ENCODE measurements at places on chromosomes 5 and 9.

- no peak for DNase-seq
- no peaks in the 10 kb centered on the region for H3K36me3 ChIP-seq
- no peaks in the 10 kb centered on the region for H3K27me3 ChIP-seq
- no peaks in the 10 kb centered on the region for H3K4me1 ChIP-seq
- no peak overlapping the region for H3K27ac ChIP-seq
Observed at GRCh38 chr5:6338871-6339270, 39.5 kb downstream of the MED10 start.

- H3K27me3 ChIP-seq = no peaks in the 10 kb centered on the region
- no peak overlapping the region for H3K4me3 ChIP-seq
- no peak overlapping the region for H3K27ac ChIP-seq
- DNase-seq = no peak
Observed at GRCh38 chr5:178271726-178272479, 39.3 kb upstream of the PHYKPL start.

- H3K4me3 ChIP-seq = no peak overlapping the region
- H3K36me3 ChIP-seq = no peaks in the 10 kb centered on the region
- no peak overlapping the region for H3K27ac ChIP-seq
Observed at GRCh38 chr5:167721926-167722440, 569.5 kb upstream of the WWC1 start.

- DNase-seq = peak; percentile 81
- H3K27me3 ChIP-seq = no peaks in the 10 kb centered on the region
- peaks cover 7% of the 10 kb centered on the region for H3K4me1 ChIP-seq
- peak overlapping the region; percentile 28 for H3K4me3 ChIP-seq
- peak overlapping the region; percentile 39 for H3K27ac ChIP-seq
Observed at GRCh38 chr9:22683700-22684075, 237.1 kb downstream of the DMRTA1 start.

DNA sequence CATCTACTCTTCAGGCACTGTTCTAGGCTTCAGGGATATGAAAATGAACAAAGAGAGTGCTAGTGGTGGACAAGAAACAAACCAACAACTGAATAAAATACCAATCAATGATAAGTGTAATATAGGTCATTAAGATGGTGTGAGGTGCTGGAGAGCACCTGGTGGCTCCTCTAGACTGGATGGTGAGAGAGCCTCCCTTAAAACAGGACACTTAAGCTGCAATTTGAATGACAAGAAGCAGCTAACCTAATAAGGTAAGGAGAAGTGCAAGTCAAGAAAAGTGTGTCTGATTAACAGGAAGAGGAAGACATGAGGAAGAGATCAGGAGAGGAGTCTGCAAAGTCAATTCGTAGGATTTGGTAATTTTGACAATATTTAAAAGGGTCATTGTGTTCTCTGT, 23.1 kb downstream of the JAKMIP2 start:
- no peak for DNase-seq
- H3K36me3 ChIP-seq = no peaks in the 10 kb centered on the region
- H3K27me3 ChIP-seq = no peaks in the 10 kb centered on the region
- H3K4me3 ChIP-seq = no peak overlapping the region

DNA sequence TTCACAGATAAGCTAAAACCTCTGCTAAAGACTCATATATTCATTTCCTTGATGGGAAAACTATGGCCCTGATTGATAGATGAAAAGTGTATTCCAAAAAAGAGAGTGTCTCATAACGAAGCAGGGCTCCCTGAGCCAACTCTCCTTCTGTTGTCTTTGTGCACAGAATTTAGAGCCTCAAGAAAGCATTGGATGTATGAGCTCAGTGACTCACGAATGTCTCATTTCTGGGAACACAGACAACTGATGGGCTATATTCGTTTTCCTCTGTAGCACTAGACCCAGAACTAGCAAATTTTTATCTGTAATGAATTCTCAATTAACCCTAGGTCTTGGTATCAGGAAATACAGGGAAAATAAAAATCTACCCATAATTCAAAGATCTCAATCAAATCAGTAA, 88.4 kb downstream of the LMNB1 start:
- no peaks in the 10 kb centered on the region for H3K36me3 ChIP-seq
- H3K4me1 ChIP-seq = no peaks in the 10 kb centered on the region
- DNase-seq = peak; percentile 72
- no peaks in the 10 kb centered on the region for H3K27me3 ChIP-seq

- H3K27me3 ChIP-seq = no peaks in the 10 kb centered on the region
- H3K4me3 ChIP-seq = no peak overlapping the region
- no peaks in the 10 kb centered on the region for H3K36me3 ChIP-seq
- DNase-seq = peak; percentile 67
- peaks cover 12% of the 10 kb centered on the region for H3K4me1 ChIP-seq
Observed at GRCh38 chr9:127723444-127723843, 7.6 kb downstream of the TTC16 start.

- DNase-seq = peak; percentile 66
- no peaks in the 10 kb centered on the region for H3K36me3 ChIP-seq
- no peak overlapping the region for H3K27ac ChIP-seq
- no peak overlapping the region for H3K4me3 ChIP-seq
- H3K27me3 ChIP-seq = no peaks in the 10 kb centered on the region
Observed at GRCh38 chr9:76271755-76272154, 122.5 kb downstream of the RFK start.

GRCh38 chr5:102858808-102859207, 103.7 kb downstream of the PAM start:
- H3K4me1 ChIP-seq = peaks cover 10% of the 10 kb centered on the region
- no peaks in the 10 kb centered on the region for H3K27me3 ChIP-seq
- peak; percentile 61 for DNase-seq
- no peaks in the 10 kb centered on the region for H3K36me3 ChIP-seq

GRCh38 chr9:136720251-136720897, 8.0 kb downstream of the DIPK1B start:
- peaks cover 21% of the 10 kb centered on the region for H3K36me3 ChIP-seq
- no peaks in the 10 kb centered on the region for H3K27me3 ChIP-seq
- H3K4me3 ChIP-seq = no peak overlapping the region
- peak; percentile 41 for DNase-seq
